Neural crest cell (in vitro differentiated cells): ENCODE measurements at places on chromosomes 5 and 9.
A peak's percentile ranks its signal among the peaks of the same experiment; 100 is the strongest.

DNA sequence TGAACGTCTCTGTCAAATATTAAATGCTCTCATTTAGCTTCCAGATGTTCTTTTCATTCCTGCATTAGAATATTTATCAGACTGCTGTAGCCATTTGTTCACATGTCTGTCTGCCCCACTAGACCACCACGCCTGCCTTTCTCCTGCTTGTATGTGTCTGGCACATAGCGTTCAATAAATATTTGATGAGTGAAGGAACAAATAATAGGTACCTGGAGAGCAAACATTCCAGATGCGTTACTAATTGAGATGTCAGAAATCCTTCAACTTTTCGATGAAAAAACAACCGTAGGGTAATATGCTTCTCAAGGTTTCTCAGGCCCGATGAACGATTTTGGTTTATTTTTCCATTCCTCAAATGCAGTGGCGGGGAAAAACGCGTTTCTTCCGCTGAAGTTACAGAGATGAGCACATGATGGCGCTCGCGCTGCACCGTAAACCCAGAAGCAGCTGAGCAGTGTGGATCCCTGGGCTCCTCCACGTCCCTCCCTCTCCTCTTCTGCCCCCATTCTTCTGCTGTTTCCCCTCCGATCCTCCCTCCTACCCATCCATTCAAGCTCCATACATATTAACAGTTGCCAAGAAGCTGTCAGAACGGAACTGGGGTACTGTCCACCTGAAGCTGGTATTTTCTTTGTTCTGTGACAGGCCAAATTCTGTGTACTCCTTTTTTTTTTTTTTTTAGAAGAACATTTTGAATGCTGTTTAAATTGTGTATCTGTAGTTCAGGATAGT, 245.4 kb downstream of the MPDZ start:
- peak; percentile 70 for DNase-seq

GRCh38 chr9:122092611-122093506, at the start of gene TTLL11:
Gene TTLL11 (minus strand): TSS chr9:122093308. CDS start chr9:122093148, 160 bp downstream.
- DNase-seq: peak; percentile 94

GRCh38 chr5:137203011-137203632, 296.0 kb downstream of the SPOCK1 start:
- no peak for DNase-seq

- no peak for DNase-seq
Observed at GRCh38 chr5:10452768-10453331, 11.2 kb downstream of the ROPN1L start.

- DNase-seq: peak; percentile 39
Observed at GRCh38 chr5:121949885-121950284, 11.9 kb upstream of the SRFBP1 start.

- no peak for DNase-seq
Observed at GRCh38 chr9:108521063-108521590, 334.7 kb downstream of the ACTL7B start.
